ENCODE measurements at places on chromosomes 12 and 14.

DNA sequence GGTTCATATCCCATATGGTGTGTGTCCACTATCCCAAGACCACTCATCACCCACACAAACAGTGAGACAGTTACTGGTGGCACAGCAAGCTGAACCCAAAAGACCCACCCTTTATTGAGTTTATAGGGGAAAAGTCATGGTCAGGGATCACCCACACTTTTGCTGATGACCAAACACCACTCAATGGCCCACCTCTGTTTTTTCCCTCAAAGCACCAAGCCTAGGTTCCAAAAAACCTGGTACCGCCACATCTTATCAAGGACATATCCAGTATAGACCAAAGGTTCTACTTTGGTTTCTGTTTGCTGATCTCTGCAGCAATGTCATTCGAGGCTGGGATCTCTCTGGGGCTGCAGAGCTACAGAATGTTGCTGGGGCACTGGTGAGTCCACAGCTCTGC lies 19.7 kb upstream of the OR6S1 start:
- H3K36me3 ChIP-seq: no peaks in the 10 kb centered on the region
- H3K27me3 ChIP-seq: peaks cover 16% of the 10 kb centered on the region
- no peak for DNase-seq
- H3K27ac ChIP-seq: no peak overlapping the region

DNA sequence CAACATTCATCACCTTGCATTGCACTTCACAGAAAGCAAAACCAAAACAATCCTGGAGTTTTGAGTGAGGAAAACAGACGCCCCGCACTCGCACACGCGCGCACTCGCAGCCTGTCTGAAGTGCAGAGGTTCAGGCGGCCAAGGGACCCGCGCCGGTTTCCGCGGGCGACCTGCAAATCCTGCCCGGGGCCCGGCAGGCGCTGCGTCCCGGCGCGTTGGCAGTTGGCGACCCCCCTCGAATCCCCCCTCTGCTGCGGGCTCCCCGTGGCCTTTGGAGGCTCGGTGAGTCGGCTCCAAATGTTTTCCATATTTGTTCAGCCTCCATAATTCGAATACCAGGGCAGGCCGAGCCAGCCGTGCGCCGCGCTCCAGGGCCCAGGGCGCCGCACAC lies at the start of gene SSPN:
TSS of gene SSPN (plus strand) at position 324 of the 391 bp plus-strand sequence. CDS start 100 bp downstream, outside the sequence.
- peak; percentile 78 for DNase-seq
- no peaks in the 10 kb centered on the region for H3K27me3 ChIP-seq
- H3K4me1 ChIP-seq: no peaks in the 10 kb centered on the region
- H3K4me3 ChIP-seq: peak within 1 kb of the TSS; percentile 48
- H3K36me3 ChIP-seq: no peaks in the 10 kb centered on the region

GRCh38 chr12:113179023-113179422 lies 6.3 kb downstream of the DDX54 start:
- H3K27ac ChIP-seq: no peak overlapping the region
- no peak for DNase-seq
- H3K4me3 ChIP-seq: no peak overlapping the region

DNA sequence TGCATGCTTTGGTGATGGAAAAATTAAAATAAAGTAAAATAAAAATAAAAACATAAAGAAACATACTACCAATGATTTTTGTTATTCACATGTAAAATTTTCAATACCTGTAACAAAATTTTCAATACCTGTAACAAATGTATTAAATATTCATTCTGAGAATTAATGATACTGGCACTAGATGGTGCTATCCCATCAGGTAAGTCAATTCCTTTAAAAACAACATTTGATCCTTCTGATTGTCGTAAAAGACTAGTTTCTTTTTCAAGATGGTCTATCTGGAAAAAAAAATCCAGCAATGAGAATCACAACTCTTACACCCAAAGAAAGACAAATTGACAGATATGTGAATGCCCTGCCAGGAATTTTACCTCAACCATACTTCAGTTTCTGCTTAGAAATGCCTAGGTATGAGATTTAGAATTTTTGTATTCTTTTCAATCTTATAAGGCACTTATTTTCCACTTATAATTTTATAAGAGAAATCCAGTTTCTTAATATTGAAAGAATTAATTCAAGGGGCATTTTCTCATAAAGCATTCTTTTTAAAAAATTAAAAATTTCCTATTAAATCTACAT lies 30.7 kb downstream of the CEP290 start:
- H3K36me3 ChIP-seq: no peaks in the 10 kb centered on the region
- H3K4me3 ChIP-seq: no peak overlapping the region
- no peaks in the 10 kb centered on the region for H3K4me1 ChIP-seq
- DNase-seq: no peak
- no peak overlapping the region for H3K27ac ChIP-seq

DNA sequence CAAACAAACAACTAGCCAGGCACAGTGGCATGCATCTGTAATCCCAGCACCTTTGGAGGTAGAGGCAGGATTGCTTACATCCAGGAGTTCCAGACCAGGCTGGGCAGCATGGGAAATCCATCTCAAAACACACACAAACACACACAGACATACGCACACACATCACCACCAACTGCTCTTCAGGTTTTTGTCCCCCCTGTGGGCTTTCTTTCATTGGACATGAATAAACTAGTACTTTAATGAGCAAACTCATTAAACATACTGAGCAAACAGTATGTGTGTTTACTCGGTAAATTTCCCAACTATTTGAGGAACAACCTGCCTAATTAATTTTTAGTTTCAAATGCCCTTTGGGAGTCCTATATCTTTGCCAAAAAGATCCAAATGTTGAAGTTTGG lies 10.1 kb upstream of the RASSF3 start:
- no peaks in the 10 kb centered on the region for H3K36me3 ChIP-seq
- H3K4me1 ChIP-seq: no peaks in the 10 kb centered on the region
- no peak for DNase-seq
- H3K27me3 ChIP-seq: no peaks in the 10 kb centered on the region

DNA sequence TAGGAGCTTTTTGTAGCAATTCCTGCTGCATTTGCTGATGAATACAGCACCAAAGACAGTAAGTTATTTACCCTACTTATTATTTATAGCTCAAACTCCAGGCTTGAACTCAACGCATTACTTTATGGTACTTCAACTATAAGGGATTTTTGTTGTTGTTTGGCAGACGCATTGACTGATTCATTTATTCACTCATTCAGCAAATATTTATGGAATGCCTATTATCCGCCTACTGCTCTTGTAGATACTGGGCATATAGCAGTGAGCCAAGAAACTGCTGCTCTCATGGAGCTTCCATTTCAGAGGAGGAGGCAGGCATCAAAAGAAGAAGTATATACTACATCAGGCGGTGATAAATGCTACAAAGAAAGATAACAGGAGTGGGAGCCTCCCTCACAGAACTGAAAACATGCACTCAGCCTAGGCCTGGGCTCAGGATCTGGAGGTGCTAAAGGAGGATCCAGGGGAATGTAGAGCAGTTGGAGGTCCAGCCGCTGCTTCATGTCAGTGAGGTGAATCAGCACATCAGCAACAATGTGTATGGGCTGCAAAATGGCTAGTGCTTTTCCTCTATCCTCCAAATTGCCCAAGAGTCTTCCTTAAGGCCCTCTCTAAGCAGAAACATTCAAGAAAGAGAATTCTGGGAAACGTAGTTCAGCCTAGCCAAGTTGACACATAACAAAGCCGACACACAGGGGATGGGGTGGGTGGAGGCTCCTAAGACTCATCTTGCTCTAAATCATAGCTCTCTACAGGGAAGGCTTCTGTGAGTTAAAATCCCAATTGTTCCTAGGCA lies 157.5 kb downstream of the NRXN3 start:
- no peak overlapping the region for H3K27ac ChIP-seq
- no peak for DNase-seq
- no peak overlapping the region for H3K4me3 ChIP-seq
- H3K27me3 ChIP-seq: no peaks in the 10 kb centered on the region
- H3K4me1 ChIP-seq: no peaks in the 10 kb centered on the region

- H3K27ac ChIP-seq: no peak overlapping the region
- H3K27me3 ChIP-seq: no peaks in the 10 kb centered on the region
- no peaks in the 10 kb centered on the region for H3K36me3 ChIP-seq
- no peak overlapping the region for H3K4me3 ChIP-seq
Measured at GRCh38 chr12:71795901-71796300, 41.2 kb downstream of the RAB21 start.

GRCh38 chr12:125371033-125371432 lies 305.8 kb downstream of the AACS start:
- no peaks in the 10 kb centered on the region for H3K27me3 ChIP-seq
- no peak overlapping the region for H3K4me3 ChIP-seq
- H3K4me1 ChIP-seq: no peaks in the 10 kb centered on the region
- no peaks in the 10 kb centered on the region for H3K36me3 ChIP-seq

DNA sequence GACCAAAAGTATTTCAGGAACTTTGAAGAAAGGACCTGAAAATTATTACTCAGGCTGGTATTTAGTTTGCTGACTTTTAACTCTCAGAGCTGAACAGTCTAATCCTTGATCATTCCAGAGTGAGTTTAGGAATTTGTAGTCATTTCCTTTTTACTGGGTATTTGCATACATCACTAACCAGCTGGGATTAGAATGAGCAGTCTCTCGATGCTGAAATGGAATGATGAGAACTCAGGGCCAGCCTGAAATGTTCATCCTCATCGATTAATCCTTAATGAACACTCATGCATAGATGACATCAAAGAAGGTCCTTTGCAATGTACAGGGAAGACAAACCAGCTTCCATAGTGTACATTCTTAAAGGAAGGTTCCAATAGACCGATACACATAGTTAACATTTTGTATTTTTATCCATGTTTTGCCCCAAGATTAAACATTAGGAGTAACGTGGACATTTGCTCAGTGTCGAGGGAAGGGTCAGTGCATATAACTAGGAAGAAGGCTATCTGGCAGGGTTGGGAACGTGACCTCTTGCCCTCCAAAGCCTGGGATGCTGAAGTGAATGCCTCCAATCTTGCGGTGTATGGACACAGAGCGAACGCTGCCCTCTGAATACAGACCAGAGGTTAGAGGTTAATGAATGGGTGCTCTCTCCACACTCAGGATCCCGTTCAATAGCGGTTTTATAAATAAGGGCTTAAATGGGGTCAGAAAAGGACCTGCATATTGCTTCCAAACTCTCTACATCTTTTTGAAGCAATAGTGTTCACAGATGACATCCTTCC lies 14.5 kb downstream of the FBXL14 start:
- no peaks in the 10 kb centered on the region for H3K36me3 ChIP-seq
- H3K4me3 ChIP-seq: no peak overlapping the region
- DNase-seq: no peak
- no peaks in the 10 kb centered on the region for H3K27me3 ChIP-seq
- H3K4me1 ChIP-seq: no peaks in the 10 kb centered on the region

DNA sequence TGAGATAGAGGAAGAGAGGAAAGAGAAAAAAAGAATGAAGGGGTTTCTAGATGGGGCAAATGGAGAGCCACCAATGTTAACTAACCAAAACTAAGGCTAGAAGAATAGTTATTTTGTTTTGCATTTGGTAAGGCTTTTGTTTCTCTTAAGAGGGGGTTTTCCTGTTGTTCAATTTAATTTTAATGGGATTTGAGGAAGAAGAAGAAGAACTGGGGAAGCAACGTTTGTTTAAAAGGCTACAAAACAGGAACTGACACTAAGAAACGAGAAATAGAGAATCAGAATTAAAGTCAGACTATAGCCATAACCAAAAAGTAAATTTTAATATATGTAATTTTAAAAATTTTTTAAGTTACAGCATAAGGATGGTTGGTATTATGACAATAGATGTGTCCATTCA lies 13.7 kb downstream of the TXNDC16 start:
- no peaks in the 10 kb centered on the region for H3K36me3 ChIP-seq
- no peaks in the 10 kb centered on the region for H3K4me1 ChIP-seq
- H3K27ac ChIP-seq: no peak overlapping the region

GRCh38 chr12:124386059-124386458 lies 91.2 kb downstream of the RFLNA start:
- peak; percentile 46 for DNase-seq
- H3K4me1 ChIP-seq: peaks cover 27% of the 10 kb centered on the region
- H3K4me3 ChIP-seq: no peak overlapping the region
- no peaks in the 10 kb centered on the region for H3K36me3 ChIP-seq

GRCh38 chr12:6734506-6735387 lies 10.9 kb downstream of the COPS7A start:
- H3K27ac ChIP-seq: no peak overlapping the region
- no peaks in the 10 kb centered on the region for H3K27me3 ChIP-seq
- H3K4me3 ChIP-seq: no peak overlapping the region
- no peak for DNase-seq
- H3K36me3 ChIP-seq: no peaks in the 10 kb centered on the region

DNA sequence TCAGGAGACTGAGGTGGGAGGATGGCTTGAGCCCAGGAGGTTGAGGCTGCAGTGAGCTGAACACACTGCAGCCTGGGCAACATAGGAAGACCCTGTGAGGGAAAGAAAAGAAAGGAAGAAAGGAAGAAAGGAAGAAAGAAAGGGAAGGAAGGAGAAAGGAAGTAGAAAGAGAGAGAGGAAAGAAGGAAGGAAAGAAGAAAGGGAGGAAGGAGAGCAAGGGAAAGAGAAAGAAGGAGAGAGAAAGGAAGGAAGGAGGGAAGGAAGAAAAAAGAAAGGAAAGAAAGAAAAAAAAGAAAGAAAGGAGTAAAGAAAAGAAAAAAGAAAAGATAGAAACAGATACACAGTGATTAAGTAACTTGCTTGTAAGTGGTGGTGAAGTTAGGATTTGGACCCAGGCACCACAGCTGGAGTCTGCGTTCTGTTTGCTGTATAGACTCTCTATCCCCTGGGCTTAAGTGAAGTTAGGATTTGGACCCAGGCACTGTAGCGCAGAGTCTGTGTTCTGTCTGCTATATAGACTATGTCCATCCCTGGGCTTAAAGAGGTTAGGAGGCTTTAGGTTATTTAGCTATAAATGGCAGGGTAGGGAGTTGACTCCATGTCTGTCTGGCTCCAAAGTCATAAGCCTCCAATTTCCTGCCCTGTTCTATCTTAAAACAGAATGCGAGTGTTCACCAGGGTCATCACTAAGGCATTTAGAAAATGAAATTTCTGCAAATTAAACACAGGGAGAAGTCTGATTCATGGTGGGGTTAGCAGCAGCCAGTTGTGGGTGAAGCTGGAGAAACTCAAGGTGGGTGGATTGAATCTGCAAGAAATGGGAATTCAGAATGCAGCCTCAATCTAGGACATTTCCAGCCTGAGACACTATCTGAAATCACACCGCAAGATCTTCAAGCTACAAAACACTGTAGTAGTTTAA lies 13.3 kb upstream of the C12orf75 start:
- H3K27me3 ChIP-seq: no peaks in the 10 kb centered on the region
- DNase-seq: no peak
- H3K36me3 ChIP-seq: no peaks in the 10 kb centered on the region

- no peaks in the 10 kb centered on the region for H3K27me3 ChIP-seq
- H3K4me1 ChIP-seq: no peaks in the 10 kb centered on the region
- no peaks in the 10 kb centered on the region for H3K36me3 ChIP-seq
- DNase-seq: no peak
- no peak overlapping the region for H3K4me3 ChIP-seq
Measured at GRCh38 chr12:107184359-107184930, 91.1 kb upstream of the CRY1 start.

Data from uterus (tissue), 4 donors.